OCI-LY7 (cell line): ENCODE measurements at places on chromosomes 4 and X.

DNA sequence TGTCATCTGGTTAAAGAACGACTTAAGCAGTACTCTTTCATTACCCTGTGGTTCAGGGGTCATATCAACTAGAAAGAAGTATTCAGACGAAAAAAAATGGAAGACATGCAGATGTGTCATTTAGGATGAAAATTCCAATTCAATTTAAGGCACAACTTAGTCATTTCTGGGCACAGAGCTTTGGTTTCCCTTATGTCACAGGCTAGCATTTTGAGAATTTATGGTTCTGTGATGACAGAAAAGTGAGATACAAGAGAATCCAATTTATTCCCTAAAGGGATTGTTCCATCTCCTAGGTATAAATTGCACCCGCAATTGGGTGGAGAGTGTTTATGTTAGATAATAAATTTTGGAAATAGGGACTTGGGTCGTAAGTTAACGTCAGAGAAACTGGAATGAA is 306.6 kb downstream of the STK32B start:
- DNase-seq = no peak

DNA sequence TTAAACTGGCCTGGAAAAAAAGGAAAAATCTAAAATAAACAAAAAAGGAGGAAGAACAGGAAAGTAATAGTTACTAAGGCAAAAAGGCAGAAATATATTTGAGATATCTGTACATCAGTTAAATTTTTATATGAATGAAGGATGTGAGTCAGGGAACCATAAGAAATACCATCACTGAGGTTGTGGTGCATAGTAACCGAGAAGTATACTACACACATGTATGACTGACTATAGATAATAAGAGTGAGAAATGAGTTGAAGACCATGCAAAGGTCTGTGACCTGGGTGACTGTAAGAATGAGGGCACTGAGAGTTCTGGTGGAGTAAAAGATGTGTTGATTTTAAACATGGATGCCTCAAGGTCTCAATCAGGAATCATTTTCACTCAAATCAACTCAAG is 220.6 kb upstream of the FAM241A start:
- DNase-seq = no peak

DNA sequence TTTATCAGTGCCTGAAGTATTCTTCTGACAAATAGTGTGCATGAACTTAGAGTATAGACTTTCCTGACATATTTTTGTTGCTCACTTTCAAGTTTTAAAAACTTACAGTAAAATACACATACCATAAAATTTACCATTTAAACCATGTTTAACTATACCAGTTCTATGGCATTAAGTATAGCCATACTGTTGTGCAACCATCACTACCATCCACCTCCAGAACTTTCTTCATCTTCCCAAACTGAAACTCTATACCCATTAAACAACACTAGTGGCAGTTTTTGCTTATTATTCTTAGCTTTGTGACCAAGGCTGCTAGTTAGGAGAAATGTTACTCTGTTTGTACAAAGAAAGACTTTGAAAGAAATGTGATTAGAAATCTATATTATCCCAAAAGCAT is 25.8 kb downstream of the ATP7A start:
- DNase-seq = no peak

- DNase-seq = no peak
Observed at GRCh38 chrX:20988118-20988517, 386.1 kb upstream of the CNKSR2 start.

GRCh38 chr4:186854256-186854655 is 130.6 kb upstream of the FAT1 start:
- DNase-seq = no peak

GRCh38 chr4:169658196-169658595 is 37.8 kb downstream of the CLCN3 start:
- DNase-seq = no peak

GRCh38 chr4:157808796-157809383 is 363.9 kb downstream of the GASK1B start:
- DNase-seq = no peak

DNA sequence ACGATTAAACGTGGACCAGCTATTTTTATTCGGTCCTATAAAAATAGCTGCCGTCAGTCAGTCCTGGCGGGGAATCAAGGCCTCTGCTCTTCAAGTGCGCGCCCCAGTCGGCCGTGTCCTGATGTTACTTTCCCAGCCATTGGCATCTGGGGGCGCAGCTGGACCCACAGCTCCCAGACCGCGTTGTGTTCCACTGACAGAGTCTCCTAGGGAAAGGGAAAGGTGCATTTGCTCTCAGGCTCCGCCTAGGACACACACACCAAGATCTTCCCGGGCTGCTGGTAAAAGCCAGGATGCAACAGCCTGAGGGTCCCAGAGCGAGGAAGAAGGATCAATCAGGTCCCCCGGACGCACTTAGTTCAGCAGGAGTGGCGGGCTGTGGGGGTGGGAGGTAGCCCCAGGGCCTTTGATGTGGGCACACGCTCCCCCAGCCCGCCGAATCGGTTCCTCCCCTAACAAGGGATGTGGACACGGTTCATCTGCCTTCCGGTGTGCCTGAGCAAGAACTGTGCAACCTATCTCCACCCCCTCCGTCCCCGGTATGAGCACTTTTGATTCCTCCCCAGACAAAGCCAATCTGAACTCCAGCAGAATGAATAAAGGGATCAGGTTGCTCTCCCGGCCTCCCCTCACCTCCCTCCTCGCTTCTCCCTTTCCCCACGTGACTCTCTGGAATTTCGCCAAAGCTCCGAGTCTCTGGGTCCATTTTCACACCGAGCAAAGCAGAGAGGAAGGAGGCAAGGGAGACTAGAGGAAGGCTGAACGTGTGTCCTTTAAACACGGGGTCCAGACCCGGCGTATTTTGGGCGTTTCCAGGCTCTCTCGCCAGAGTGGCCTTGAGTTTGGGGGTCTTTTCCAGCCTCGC is 626 bp upstream of the FRAS1 start:
- DNase-seq = peak; percentile 79

DNA sequence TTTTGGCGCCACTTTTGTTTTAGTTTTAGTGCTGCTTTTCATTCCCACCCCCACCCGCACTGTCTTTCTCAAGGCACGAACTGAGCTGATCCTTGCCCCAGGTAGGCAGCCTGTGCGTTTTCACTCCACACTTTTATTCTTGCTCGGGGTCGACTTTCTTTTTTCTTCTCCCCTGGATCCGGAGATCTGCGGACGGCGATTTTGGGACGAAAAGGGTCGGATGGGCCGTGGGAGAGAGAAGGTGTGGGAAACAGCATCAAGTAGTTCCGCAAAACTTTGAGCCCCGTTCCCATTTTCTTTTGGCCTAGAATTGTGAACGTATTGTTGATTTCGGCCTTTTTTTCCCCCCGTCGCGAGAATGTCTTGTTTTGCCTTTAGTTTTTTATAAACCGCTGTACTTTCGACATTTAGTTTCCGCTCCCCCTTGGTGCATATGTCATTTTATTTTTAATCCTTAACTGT is 531 bp downstream of the STAG2 start:
- DNase-seq = peak; percentile 66

DNA sequence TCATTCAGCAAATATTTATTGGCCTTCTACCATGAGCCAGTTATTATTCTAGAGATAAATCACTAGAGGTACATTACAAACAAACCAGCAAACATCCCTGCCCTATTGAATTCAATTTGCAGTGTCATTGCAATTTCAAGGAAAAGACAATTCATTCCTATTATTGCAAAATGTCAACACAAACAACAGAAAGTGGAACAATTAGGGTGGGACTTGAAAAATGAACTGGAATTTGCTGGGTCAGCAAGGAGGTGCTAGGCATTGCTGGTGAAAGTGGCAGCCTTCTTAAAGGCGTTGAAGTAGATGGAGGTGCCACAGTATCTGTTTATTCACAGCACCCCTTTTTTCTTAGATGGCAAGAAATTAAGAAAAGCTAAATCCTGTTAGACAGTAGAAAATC is 224.0 kb upstream of the BMP3 start:
- DNase-seq = no peak

DNA sequence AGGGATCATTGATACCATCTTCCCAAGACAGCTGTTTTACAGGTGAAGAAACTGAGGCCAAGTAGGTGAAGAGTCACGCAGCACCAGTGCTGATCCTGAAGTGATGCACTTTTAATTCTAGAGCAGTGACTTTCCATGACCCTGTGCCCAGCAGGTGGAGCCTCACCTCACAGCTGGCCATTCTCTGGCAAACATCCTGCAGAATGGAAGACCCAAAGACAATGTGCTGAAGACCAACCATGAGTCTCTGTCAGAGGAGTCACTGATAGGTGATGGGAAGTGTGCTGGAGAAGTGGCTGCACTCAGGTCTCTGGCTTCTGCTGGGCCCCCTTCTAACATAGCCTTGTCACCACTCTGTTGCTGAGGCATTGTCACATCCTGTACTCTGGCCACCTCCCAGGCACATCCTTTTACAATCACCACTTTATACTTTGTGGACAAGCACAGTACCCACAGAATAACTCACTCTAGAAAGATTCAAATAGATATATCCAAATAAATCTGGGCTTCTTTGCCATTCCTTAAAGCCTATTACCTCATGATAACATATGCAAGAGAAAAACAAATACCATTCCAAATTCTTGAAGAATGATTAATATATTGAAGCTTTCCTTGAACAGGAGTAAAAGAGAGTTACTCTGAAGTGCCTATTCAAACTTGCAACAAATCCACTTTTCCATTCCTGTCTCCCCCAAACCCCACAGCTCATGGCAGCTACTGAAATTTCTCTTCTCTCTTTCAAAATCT is 64.1 kb upstream of the SCOC start:
- no peak for DNase-seq

GRCh38 chrX:48785186-48785539 is 1.2 kb upstream of the GATA1 start:
- DNase-seq = no peak

- no peak for DNase-seq
Observed at GRCh38 chr4:154211506-154211905, 280.1 kb downstream of the DCHS2 start.

DNA sequence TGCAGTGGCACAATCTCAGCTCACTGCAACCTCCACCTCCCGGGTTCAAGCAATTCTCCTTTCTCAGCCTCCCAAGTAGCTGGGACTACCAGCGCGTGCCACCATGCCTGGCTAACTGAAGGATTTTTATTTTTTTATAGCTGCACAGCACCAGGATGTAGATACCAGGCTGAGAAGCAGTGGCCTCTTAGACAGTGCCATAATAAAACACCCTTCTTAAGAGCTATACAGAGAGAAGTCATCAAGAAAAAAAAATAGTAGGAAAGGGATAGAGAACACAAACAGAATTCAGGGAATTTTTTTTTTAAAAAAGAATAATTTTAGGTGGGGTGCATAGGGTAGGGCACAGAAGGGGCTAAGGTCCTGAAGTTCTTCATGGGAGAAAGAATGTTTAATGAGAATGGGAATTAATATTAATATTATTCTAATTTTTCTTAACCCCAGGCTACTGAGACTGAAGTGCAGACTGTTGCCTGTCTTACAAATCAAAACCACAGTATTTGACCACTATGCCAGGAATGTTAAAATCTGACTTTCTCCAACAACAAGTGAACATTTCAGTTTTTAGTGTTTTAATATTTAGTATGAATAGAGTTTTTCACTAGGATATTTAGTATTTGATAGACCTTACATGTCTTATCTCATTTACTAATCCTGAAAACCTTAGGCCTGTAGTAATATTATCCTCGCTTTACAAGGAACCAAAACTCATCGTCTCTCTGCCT is 146.7 kb downstream of the KCNIP4 start:
- no peak for DNase-seq

- DNase-seq = no peak
Observed at GRCh38 chrX:126393284-126393683, 159.3 kb downstream of the DCAF12L1 start.

DNA sequence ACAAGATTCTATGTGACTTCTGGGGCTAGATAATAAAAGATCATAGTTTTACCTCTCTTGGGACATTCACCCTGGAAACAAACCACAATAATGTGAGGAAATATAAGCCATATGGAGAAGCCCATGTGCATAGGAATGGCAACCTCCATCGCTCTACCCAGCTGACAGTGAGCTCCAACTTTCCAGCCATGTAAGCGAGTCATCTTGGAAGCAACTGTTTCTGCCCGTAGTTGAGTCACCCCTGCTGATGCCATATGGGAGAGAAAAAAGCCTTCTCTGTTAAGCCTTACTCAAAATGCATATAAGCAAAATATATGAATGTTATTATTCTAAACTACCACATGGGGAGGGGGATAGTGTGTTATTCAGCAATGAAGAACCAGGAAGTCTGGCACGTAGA is 31.4 kb upstream of the RELL1 start:
- DNase-seq = no peak

- DNase-seq = no peak
Observed at GRCh38 chrX:136256026-136256425, 4.8 kb upstream of the MAP7D3 start.

DNA sequence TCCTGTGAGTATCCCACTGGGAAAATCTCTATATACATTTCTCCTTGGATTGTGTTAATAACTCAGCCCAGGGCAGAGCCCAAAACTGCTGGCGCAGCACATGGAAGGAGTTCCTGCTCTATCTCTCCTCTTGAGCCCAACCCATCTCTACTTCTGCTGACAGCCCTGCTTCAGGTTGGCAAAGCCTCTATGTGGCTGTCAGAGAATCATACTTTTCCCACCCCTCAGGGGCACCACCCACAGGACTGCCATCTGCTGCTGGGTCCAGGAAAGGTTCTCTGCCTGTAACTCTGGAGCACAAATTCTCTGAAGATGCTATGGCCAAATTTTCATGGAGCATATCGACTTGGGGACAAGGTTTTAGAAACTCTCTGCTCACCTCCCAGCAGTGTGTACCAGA is 278.5 kb upstream of the EMCN start:
- DNase-seq = no peak
